ENCODE measurements at places on chromosomes 1 and 21. TPM values are rescaled to one million over a fixed set of nuclear protein-coding genes. Genes with fewer than 3 reads are reported as not detected.

The SPAG17 gene
- not detected for total RNA-seq

- peak; percentile 25 for DNase-seq
These were observed 226.5 kb downstream of the SDCCAG8 start for GRCh38 chr1:243482141-243483022.

The CFAP45 gene
- total RNA-seq, result 2.2 TPM

The SPRR4 gene
- not detected for total RNA-seq

The ITPKB gene
- total RNA-seq, result 38.5 TPM

GRCh38 chr1:119071321-119071720 lies 69.1 kb downstream of the WARS2 start:
- no peak for DNase-seq

The RGS1 gene
- total RNA-seq, result 23.5 TPM

DNA sequence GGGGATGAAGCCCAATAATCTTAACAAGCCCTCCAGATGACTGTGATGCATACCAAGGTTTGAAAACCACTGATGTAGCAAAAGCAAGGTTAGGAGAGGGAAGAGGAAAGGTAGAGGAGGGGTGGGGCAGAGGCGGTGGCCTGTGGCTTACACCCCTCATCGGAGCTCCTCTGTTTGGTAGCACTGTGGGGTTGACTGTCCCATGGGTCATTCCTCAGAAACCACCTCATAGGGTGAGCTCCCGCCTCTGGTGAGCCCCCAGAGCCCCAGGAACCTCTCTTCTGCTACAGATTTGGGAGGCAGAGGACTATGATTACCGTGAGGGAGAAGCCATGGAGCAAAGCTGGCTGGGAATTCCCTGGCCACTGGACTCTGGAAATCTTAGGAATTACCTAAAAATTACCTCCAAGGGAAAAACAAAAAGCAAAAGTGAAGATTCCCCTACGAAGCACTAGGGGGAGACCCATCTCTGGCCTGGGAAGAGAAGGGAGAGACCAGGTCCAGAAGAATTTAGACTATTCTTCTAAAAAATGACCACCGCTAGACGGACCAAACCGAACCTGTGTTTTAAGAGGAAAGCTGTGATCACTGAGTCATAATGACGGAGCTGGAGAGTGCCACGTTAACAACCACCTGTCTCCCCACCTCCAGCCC lies 1.5 kb upstream of the RASSF5 start:
- DNase-seq, result no peak

DNA sequence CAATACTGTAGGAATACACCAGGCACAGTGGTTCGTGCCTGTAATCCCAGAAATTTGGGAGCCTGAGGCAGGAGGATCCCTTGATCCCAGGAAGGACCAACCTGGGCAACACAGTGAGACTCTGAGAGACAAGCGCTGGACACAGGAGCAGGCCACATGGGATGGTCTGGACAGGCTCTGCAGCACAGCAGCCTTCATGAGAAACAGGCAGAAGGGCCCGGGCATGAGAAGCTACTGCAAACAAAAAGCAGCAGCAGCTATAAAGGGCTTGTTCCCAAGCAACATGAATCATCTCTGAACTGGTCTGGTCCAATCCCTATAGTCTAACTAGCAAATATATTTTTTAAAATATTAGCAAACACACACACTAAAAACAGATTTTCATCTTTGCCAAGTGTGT lies 35.5 kb upstream of the SLAMF9 start:
- DNase-seq, result no peak

DNA sequence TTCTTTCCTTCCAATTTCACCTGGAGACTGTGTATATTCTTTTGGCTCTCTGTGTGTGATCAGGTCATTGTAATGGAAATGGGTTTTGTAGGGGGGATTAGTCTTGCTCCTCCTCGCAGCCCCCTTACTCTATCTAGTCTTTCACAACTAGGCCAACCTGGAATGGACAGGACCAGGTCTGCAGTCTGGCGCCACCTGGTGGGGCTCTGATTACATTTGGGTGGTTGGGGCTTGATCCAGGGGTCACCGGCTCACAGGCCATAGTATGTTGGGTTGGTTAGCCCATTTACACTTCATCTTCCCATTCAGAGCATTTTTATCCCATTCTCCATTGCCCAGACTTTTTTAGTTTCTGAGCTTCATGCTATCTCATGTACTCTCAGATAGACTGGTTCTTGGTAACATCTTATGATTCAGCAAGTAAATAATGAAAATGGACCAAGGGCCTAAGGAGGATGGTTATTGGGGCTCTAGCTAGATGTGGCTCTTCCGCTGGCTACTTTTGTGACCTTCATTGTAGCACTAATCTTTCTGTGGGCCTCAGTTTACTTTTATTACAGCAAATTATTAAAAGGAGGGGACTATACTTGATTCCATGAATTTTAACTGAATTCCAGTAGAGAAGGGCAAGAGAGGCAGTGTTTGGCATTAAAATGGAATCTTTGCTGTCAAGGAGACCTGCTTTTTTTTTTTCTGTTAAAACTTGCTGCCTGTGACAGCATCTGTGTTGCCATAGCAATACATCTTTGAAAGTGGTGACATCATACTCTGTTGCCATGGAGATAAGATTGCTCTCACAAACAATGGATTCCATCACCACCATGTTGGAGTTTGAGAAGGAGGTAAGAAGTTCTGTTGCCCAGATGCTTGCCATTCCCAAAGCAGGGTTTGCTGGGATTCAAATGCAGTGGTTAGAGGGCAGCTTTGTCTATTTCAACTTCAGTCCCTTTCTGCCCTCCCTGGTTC lies 150.1 kb downstream of the PLXNA2 start:
- DNase-seq, result peak; percentile 70

- DNase-seq, result no peak
These were observed 170.5 kb upstream of the KIAA0040 start for GRCh38 chr1:175363031-175363430.

The FAM163A gene
- total RNA-seq, result not detected

DNA sequence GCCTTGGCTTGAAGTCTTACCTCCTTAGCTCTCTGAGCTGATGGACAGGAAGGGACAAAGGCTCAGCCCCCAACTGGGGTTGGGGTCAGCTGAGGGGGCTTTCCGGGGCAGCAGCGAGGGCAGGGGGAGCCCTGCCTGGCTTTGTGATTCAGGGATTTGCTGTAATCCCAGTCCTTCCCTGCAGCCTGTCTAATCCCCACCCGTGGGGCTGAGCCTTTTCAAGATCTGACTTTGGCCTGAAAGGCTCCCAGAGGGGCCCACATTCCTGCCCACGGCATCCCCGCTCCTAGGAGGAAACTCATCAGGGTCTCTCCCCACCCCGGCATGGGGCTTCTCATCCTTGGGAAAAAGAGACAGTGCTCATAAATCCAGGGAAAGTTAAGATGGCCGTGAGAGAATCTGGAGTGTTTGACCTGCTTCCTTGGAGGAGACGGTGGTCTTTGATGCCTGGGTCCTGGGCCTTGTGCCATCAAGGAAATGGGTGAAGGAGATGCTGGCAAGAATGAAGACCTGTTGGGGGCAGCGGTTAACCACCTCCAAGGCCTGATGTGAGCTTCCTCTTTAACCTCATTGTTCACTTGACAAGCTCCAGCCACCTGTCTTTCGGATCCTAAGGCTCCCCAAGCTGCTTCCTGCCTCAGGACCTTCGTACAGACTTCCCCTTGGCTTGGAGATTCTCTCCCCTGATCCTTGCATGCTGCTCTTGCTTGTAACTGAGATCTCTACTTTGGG lies 83.1 kb upstream of the WNT4 start:
- DNase-seq, result no peak

GRCh38 chr1:183227422-183228346 lies 41.6 kb downstream of the LAMC2 start:
- DNase-seq, result peak; percentile 56

The ORC1 gene
- 43.0 TPM for total RNA-seq

DNA sequence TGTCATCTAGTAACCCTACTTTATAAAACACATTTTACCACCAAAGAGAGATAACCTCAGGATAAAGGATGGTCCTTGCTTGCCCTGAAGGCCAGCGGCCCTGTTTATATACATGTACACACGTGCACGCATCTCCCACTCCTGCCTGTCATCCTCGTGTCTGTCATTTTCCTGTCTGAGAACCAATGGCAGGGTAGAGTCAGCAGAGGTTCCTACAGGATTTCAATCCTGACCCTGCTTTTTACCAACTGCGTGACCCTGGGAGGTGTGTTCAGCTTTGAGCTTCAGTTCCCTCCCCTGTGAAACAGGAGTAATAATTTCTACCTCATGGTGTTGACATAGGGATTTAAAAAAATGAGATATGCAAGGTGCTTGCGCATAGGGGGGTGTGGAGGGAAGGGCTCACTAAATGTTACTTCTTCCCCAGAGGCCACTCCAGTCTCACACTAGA lies 12.3 kb upstream of the RASSF5 start:
- no peak for DNase-seq
